ENCODE measurements at places on chromosomes 7 and 10.

DNA sequence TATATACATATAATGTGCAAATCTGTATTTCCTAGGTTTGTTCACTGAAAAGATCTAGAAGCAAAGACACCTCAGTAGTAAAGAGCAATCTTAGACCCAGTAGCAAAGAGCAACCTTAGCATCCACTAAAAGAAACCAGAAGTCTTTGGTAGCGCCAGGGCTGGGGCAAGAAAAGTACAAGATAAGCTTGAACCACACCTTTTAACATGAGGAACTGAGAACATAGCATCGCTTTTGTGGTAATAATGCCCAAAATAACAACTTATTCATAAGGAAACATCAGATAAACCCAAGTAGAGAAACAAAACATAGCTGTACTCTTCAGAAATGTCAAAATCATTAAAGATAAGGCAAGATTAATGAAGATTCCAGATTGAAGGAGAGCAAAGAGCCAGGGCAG, 173.4 kb downstream of the IMMP2L start:
- no peak overlapping the region for H3K27ac ChIP-seq
- H3K36me3 ChIP-seq, result no peaks in the 10 kb centered on the region
- no peak for DNase-seq

DNA sequence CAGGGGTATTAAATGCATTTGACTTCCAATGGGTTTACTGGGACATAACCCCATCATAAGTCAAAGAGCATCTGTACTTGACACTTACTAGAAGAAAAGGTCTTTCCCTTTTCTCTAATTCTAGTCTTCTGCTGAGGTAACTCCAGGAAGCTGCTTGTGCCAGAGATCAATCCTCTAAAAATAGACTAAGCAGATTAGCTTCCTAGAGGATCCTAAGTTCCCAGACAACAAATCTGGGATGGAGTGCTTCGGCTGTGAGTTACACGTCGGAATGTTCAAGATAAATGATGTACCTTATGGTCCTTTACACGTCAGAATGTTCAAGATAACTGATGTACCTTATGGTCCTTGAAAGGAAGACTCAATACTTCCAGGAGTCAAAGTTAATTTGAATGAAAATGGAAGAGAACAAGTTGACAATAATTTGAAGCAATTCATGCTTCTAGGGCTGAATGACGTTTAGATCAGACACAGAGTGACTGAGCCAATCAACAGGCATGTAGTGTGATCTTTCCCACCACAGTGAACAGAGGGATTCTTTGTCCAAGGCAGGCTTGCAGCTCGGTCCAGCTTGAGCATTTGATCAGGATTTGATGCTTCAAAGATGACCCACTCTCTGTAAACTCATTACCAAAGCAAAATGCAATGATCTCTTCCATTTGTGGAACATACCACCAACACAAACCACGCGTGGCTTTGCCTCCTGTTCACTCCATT, 63.8 kb downstream of the SLC37A3 start:
- H3K4me3 ChIP-seq, result no peak overlapping the region
- H3K36me3 ChIP-seq, result peaks cover 10% of the 10 kb centered on the region
- no peaks in the 10 kb centered on the region for H3K4me1 ChIP-seq
- DNase-seq, result no peak
- no peak overlapping the region for H3K27ac ChIP-seq

GRCh38 chr7:153920897-153921296, 131.3 kb upstream of the DPP6 start:
- no peak overlapping the region for H3K27ac ChIP-seq
- H3K36me3 ChIP-seq, result no peaks in the 10 kb centered on the region
- H3K27me3 ChIP-seq, result no peaks in the 10 kb centered on the region

DNA sequence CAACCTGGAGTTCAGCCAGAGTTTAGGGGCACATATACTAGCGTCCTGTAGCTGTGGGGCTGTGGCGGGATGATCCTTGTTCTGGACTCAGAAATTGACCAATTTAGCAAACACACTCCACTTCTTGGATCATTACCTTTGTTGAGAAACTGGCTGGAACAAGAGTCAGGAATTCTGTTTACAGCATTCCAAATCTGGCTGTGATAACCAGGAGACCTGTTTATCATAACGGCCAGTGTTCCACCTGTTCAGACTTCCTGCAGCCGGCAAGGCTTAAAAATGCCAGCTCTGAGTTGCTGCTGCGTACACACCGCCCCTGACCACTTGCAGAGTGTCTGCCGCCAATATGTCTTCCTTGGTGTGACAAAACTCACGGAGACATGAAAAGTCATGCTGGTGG, 64.8 kb downstream of the ARMC3 start:
- H3K36me3 ChIP-seq, result peaks cover 2% of the 10 kb centered on the region
- no peak for DNase-seq
- H3K4me3 ChIP-seq, result no peak overlapping the region
- no peaks in the 10 kb centered on the region for H3K4me1 ChIP-seq
- H3K27ac ChIP-seq, result no peak overlapping the region
- H3K27me3 ChIP-seq, result peaks cover 45% of the 10 kb centered on the region

DNA sequence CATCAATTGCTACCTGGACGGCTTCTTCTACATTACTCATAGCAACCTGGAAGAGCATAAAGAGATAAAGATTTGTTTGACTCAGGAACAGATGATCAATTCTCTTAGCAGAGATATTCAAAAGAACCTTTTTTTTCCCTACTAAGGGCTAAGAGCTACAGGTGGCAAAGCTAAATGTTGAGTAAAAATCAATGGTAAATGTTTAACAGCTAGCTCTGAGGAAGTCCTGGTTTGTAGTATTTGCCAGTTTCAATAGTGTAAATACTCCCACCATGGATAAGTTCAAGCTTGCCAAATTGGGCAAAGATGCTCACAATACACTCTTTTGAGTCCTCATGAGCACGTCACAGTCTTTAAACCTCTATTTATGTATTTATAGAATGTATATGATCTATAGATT, 64.0 kb downstream of the AKR1E2 start:
- no peaks in the 10 kb centered on the region for H3K36me3 ChIP-seq
- no peaks in the 10 kb centered on the region for H3K4me1 ChIP-seq
- no peak overlapping the region for H3K4me3 ChIP-seq
- no peak for DNase-seq
- peaks cover 36% of the 10 kb centered on the region for H3K27me3 ChIP-seq

DNA sequence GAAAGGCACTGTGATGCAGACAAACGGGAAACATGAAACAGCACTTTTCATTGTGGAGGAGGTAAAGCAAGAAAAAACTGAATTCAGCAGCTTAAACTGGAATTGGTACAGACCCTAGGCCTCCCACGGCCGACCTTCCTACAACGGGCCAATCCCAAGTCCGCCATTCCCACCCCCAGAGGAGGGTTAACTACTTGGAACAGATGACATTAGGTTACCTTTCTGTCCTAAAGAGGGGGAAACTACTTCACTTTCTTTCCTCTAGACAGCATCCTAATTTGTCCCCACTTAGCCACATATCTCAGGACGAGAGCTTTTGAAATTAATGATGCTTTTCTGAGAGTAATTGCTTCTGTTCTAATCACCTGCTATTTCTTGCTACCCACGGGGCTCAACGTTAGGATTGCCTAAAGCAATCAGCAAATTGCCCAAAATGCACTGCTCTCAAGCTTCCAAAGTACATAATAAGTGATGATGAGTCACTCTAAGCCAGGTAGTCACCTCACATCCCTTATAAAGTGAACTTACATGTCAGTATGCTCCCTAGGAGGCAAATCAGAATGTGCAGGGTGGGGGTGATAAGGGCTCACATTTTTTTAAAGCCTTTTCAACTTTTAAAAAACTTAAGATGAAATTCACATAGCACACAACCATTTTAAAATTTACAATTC, 36.7 kb downstream of the LSM5 start:
- peaks cover 3% of the 10 kb centered on the region for H3K36me3 ChIP-seq
- H3K4me3 ChIP-seq, result no peak overlapping the region
- H3K27ac ChIP-seq, result no peak overlapping the region

DNA sequence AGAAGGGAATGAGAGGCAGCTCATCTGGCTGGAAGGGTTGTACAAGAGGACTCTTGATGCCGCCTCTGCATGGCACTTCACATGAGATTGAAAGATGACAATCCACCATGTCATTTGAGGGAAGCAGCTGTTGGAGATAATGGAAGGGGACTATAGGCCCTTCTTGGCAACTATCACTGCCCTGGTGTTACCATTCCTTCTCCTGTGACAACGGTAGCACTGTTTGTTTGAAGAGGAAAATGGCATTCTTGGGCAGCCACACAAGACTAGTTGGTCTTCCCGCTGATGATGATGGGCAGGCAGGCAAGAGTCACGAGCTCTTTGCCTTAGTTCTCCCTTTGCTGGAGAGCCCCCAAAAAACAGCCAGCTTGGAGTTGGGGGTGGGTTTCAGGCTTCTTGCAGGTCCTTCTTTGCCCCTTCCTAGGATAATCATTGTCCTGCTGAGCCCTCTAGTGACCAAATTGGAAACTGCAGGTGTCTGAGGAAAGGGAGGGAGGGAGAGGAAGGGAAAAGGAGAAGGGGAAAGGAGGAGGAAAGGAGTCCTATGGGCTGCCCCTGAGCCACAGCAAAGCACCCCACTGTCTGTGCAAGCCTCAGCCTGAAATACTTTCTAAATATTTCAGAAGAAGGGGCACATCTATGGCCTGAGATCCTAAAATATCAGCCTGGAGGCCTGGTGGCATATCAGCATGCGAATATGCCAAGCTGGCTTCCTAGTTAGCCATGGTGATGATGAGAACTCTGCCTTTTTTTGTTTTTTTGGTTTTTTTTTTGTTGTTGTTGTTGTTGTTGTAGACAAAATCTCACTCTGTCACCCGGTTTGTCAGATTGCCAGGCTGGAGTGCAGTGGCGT, 165.6 kb upstream of the KMT2E start:
- peak; percentile 21 for DNase-seq
- no peaks in the 10 kb centered on the region for H3K4me1 ChIP-seq
- H3K27ac ChIP-seq, result no peak overlapping the region

DNA sequence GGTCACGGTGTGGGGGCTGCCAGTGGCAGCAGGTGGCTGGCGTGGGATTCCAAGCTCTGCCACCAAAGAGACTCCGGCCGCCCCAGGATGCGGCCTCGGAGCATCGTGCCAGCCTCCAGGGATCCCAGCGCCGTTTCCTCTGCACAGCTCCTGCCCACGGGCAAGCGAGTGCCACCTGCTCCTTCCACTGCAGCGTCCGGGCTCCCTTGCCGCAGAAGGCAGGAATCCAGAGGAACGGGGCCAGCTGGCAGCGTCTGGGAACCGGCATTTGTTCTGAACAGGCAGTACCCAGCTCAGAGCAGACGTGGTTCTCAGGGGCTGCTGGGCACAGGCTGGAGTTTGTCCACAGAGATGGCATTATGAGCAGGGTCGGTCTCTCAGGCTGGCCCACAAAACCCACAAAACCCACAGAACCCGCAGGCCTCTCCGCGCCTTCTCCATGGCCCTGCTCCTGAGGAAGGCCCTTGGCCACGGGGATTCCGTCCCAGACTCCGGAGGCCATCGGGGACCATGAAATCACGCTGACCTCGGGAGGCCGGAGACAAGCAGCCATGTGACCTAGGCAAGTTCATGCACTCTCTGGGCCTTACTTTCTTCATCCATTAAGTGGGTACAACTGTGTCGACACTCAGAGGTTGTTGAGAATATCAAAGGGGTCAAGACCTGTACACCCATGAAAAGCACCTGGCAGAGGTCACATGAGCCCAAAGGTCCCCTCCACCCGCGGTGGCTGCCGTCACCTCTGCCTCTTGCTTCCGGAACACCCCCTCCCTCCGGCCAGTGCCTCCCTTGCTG, 72.1 kb upstream of the TNRC18 start:
- peaks cover 13% of the 10 kb centered on the region for H3K4me1 ChIP-seq
- H3K4me3 ChIP-seq, result peak overlapping the region; percentile 23
- no peaks in the 10 kb centered on the region for H3K27me3 ChIP-seq

GRCh38 chr7:30184791-30185487, 50.2 kb downstream of the MTURN start:
- no peak overlapping the region for H3K27ac ChIP-seq
- no peak for DNase-seq
- H3K36me3 ChIP-seq, result no peaks in the 10 kb centered on the region
- H3K4me1 ChIP-seq, result no peaks in the 10 kb centered on the region

- H3K36me3 ChIP-seq, result peaks cover 34% of the 10 kb centered on the region
- no peak for DNase-seq
- H3K27me3 ChIP-seq, result no peaks in the 10 kb centered on the region
- peaks cover 17% of the 10 kb centered on the region for H3K4me1 ChIP-seq
- H3K27ac ChIP-seq, result no peak overlapping the region
- peak overlapping the region; percentile 6 for H3K4me3 ChIP-seq
These were observed 71.6 kb upstream of the GJD4 start for GRCh38 chr10:35533565-35533964.

- H3K27me3 ChIP-seq, result no peaks in the 10 kb centered on the region
- DNase-seq, result no peak
- H3K4me1 ChIP-seq, result peaks cover 77% of the 10 kb centered on the region
- peak overlapping the region; percentile 96 for H3K27ac ChIP-seq
- peak overlapping the region; percentile 83 for H3K4me3 ChIP-seq
These were observed 174.5 kb upstream of the KLF14 start for GRCh38 chr7:130908345-130909160.

DNA sequence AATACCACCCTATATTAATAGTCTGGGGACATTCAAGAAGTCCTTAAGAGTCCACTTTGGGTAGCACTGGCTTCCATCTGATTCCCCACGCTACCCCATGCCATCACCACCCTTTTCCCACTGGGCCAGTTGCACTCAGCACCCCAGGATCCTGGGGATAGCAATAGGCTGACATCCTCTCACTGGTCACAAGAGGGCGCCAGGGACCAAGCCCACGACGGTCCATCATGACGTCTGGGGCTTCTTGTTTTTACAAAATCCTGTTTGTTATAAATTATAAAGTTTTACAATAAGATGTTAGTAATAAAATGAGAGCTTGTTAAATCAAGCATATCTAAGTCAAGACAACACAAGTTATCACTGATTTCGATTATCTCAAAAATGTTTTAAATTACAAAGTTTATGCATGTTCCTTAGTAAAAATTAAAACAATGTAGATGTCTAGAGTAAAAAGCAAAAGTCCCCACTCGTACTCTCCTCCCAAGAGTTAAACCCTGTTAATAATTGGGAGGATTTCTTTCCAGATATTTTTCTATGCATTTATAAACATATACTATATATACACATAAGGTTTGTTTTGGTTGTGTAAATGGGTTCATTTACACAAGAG, 15.4 kb downstream of the GPNMB start:
- H3K36me3 ChIP-seq, result no peaks in the 10 kb centered on the region
- no peak overlapping the region for H3K4me3 ChIP-seq
- no peak for DNase-seq
- no peaks in the 10 kb centered on the region for H3K4me1 ChIP-seq

- H3K27me3 ChIP-seq, result no peaks in the 10 kb centered on the region
- peak overlapping the region; percentile 16 for H3K27ac ChIP-seq
- peaks cover 24% of the 10 kb centered on the region for H3K36me3 ChIP-seq
- no peaks in the 10 kb centered on the region for H3K4me1 ChIP-seq
- peak; percentile 11 for DNase-seq
These were observed 58.1 kb downstream of the CSGALNACT2 start for GRCh38 chr10:43196131-43196980.

Measured in central memory CD8-positive, alpha-beta T cell (primary cell).